ENCODE measurements at places on chromosomes 4 and X. TPM values are rescaled to one million over a fixed set of nuclear protein-coding genes. Genes with fewer than 3 reads are reported as not detected.

The AR gene
- total RNA-seq: 17.9 TPM

GRCh38 chrX:43527801-43528200 is 128.3 kb upstream of the MAOA start:
- DNase-seq: no peak

- DNase-seq: no peak
These were observed 119.9 kb downstream of the ASMT start for GRCh38 chrX:1734806-1735205.

DNA sequence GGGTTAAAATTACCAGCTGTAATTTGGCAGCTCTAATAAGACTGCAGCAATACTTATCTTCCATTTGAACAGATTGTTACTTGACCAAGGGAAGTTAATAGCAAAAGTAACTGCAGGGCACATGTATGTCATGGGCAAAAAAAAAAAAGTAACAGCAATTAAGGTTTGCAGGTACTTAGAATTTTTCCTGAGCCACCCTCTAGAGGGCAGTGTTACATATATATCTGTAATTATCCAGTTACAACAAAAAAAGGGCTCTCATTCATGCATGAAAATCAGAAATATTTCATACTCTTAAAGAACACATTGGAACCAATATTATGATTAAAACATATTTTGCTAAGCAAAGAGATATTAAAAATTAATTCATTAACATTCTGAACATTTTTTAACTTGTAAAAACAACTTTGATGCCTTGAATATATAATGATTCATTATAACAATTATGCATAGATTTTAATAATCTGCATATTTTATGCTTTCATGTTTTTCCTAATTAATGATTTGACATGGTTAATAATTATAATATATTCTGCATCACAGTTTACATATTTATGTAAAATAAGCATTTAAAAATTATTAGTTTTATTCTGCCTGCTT is 25.1 kb downstream of the XIAP start:
- DNase-seq: no peak

The HSFX2 gene
- not detected for total RNA-seq

- DNase-seq: no peak
These were observed 132.9 kb upstream of the IGFBP7 start for GRCh38 chr4:57243076-57243475.
